Endothelial cell of umbilical vein (primary cell): ENCODE measurements at places on chromosomes 1 and 21. TPM values are rescaled to one million over a fixed set of nuclear protein-coding genes. Genes with fewer than 3 reads are reported as not detected.
A peak's percentile ranks its signal among the peaks of the same experiment; 100 is the strongest.

- no peak for DNase-seq
Observed at GRCh38 chr1:97138515-97139032, 417.0 kb downstream of the PTBP2 start.

GRCh38 chr1:6183520-6183989, 3.4 kb upstream of the CHD5 start:
- DNase-seq, result no peak

- peak; percentile 78 for DNase-seq
Observed at GRCh38 chr1:202952818-202953217, 5.3 kb downstream of the ADIPOR1 start.

DNA sequence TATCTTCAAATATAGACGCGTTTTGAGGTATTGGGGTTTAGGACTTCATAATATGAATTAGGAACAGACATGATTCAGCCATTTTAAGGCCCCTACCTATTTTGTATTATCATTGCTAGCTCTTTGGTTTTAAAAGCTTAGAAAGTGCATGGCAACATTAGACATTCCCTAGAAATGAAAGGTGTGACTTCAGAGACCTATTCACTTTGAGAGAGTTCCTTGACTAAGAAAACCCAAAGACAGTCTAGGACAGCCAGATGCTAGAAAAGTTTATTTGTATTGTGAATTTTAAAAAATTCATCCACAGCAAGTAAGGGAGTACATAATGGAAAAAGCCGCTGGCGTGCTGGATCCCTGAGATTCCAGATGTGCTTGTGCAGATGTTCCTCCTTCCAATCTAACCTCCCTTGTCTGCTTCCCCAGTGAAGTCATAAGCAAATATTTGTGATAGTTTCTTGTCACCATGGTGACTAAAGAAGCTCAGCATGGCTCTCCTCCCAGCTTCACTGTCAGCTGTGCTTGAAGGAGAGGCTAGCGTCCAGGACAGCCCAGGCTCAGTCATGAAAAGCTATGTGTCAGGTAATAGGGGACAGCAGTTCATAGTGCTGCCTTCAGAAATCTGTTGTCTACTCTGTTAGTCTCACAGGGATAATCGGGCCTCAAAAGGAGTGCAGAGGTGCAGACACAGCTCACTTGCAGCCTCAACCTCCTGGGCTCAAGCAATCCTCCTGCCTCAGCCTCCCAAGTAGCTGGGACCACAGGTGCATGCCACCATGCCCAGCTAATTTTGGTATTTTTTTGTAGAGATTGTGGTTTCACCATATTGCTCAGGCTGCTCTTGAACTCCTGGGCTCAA, 34.8 kb downstream of the KPNA6 start:
- DNase-seq, result no peak

- DNase-seq, result no peak
Observed at GRCh38 chr1:201706109-201706508, 122.8 kb upstream of the IPO9 start.

DNA sequence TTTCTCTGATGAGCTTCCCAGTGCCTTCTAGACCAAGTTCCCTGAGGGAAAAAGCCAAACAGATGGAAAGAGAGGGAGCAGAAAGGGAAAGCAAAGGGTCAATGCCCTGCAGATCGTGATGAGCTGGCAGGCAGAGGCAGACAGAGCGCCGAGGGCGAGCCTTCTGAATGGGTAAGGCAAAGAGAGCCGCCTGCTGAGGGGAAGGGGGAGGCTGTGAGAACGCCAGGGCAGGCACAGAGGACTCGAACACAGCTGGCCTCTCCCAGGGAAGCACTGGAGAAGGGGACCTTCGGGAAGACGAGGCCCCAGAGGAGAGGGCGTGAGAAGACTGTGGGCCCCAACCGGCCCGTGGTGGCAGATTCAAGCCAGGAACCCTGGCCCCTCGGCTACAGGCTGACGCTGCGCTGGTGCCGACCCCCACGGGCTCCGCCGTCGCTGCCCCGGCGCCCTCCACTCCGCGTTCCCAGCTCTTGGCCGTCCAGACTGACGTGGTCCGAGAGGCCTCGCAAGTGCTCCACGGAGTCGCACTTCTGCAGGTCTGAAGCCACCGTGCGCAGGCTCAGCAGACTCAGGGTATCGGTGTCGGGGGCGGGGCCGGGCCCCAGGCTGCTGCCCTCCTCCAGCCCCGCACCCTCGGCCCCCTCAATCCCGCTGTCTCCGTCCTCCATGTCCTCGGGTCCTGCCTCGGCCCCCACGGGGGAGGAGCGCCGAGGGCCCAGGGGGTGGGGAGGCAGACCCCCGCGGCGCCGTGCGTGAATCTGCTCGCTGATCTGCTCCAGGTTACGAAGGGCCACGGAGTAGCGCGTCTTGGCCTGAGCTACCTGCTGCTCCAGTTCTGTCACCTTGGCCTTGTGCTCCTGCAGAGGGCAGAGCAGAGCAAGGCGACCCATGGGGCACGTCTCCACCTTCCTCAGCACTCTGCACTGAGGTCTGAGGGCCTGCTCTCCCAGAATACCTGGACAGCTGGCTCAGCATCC, 13.9 kb downstream of the SH3BP5L start:
- DNase-seq, result no peak

GRCh38 chr1:29310616-29311180, 74.4 kb downstream of the PTPRU start:
- DNase-seq, result no peak

GRCh38 chr1:192762265-192762664, 46.6 kb upstream of the RGS2 start:
- DNase-seq, result no peak

DNA sequence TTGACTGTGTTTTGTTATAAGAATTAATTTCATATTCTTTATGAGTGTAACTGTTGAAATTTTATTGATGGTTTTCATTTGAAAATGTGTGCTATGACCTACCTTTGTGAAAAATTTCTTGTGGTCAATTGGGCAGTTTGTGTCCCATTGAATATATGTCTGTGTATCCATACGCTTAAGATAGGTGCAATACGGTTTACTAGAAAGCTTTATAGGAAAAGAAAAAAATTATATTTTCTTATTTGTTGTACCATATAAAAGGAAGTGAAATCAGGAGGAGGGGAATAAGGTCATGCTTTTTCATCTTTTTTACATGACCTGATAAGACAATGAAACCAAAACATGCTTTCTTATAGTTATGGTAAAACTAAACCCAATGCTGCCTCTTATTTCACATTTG, 807.7 kb downstream of the USP25 start:
- DNase-seq, result no peak

GRCh38 chr21:43278359-43278758, 109.6 kb downstream of the CRYAA start:
- no peak for DNase-seq

GRCh38 chr1:29482991-29483390, 246.7 kb downstream of the PTPRU start:
- no peak for DNase-seq

DNA sequence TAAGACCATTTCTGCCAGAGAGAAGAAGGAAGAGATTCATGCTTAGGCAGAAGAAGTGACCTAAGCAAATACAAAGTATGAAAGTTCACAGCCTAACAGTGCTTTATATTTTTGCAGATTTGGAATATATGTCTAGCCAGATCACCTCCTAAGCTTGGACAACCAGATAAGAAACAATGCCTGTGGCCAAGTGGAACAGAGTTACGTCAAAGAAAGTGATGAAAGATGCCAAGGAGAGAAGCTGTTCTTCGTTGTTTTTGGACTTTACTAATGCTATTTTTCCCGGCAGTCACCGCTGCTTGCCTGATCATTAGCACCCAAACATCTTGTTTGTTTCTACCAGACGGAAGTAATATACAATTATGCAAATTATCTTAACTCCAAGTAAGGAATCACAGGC, 489.2 kb upstream of the C1orf87 start:
- no peak for DNase-seq

- no peak for DNase-seq
Observed at GRCh38 chr1:154574716-154575115, 7.1 kb downstream of the CHRNB2 start.

GRCh38 chr1:225603538-225604354, 49.2 kb downstream of the ENAH start:
- peak; percentile 87 for DNase-seq

DNA sequence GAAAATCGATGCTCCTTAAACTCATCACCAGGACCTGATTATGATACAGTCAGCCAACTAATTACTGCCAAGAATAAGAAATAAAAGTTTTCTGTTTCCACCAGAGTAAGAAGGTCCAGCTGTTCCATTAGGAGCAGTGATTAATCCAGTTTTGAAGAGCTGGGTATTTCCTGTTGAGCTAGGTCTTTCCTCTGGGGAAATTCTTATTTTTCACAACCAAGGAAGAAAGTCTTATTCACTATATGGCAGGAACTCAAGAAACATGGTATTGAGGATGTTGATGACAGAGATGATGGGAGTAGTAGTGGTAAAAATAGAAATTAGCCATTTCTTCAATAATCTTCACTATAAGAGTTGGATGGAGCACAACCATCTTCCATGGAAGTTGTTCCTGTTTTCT, 374.6 kb upstream of the RUNX1 start:
- DNase-seq, result peak; percentile 11

DNA sequence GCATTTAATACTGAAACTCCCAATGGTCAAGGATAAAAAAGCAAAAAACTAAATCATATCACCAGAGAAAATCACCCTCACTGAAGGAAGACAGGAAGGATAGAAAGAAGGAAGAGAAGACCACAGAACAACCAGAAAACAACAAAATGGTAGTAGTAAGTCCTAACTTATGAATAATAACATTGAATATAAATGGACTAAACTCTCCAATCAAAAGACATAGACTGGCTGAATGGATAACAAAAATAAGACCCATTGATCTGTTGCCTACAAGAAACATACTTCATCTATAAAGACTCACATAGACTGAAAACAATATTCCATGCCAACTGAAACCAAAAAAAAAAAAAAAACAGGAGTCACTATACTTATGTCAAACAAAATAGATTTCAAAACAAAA, 347.7 kb downstream of the NCAM2 start:
- DNase-seq, result no peak

DNA sequence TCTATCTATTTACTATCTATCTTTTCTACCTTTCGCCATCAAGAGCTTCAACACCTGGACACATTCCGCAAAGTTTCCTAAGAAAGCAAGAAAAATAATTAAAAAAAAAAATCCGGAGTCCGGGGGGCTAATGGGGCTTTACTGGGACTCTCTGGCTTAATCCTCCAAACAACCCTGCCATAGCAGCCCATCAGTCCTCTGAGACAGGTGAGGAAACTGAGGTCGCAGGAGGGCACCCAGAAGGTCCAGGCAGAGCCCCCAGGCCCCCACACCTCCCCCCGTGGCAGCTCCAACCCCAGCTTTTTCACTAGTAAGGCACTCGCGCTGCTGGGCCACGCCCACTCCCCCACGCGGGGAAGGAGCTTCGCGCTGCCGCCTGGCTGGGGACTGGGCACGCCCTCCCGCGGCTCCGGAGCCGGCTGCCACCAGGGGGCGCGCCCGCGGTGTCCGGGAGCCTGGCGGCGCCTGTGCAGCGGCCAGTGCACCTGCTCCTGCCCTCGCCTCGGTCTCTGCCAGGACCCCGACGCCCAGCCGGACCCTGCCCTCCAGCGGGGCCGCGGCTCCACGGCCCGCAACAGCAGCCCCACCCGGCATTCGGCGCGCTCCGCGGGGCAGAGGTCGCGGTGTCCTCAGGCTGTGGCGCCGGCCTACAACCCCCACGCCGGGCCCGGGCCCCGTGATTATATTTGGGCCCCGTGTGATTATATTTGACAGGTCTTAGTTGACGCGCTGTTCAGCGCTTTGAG, 54.1 kb upstream of the SAMD11 start:
- DNase-seq, result peak; percentile 39

- no peak for DNase-seq
Observed at GRCh38 chr1:46030074-46030870, 102.2 kb downstream of the PIK3R3 start.

DNA sequence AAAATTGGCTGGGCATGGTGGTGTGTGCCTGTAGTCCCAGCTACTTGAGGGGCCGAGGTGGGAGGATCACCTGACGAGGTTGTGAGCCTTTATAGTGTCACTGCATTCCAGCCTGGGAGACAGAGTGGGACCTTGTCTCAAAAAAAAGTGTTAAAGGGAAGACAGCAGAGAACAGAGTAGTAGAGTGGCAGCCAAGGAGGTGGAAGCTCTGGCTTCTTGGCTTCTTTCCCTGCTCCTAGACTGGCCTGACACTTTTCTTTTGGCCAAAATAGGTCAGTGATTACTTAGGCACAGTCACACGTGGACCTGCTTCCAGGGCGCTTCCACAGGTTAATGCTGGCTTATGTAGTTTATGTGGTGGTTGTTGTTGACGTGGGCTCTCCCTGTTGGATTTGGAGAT, 3.2 kb downstream of the DIP2A start:
- DNase-seq, result no peak

DNA sequence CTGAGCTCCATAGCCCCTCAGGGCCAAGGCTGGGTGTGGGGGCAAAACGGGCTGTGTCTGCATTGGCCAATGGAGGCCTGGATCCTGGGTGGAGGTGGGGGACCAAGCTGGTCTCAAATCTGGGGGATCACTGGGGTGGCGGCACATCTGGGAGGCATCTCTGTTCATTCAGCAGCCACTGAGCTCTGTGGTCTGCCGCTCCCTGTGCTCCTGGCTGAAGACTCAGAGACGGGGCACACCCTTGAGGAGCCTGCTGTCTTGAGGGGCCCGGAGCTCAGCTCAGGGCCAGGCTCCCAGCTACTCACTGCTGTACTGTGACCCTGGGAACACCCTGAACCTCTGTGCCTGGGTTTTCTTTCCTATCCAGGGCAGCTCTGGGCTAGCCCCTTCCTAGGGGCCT, 90.3 kb upstream of the WNT4 start:
- no peak for DNase-seq

DNA sequence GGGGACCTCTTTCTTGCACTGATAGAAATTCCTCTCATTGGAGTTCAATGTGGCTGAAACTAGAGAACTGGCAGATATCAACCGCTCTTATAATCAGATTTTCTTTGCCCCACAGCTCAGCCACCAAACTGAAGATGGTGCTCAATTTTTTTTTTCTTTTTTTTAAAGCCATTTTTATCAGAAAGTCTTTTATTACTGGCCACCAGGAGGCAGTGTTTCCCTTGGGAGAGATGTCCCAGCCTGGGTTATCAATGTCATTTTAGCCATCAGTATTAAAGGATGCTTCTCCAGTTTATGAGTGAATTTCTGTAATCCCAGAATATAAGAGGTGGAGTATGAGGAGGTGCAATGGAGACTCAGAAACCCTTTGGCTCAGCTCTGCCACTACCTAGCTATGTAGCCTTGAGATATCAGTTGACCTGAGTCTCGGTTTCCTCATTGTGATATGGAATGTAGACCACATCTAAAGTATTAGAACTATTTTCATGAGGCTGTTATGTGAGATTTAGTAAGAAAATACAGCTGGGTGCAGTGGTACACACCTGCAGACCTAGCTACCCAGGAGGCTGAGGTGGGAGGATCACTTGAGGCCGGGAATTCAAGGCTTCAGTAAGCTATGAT, 27.6 kb downstream of the CD244 start:
- DNase-seq, result peak; percentile 36

GRCh38 chr1:209721323-209721722, 16.7 kb downstream of the HSD11B1 start:
- DNase-seq, result no peak

GRCh38 chr1:90763930-90764329, 46.8 kb upstream of the BARHL2 start:
- DNase-seq, result no peak

Gene ARF1
- polyA plus RNA-seq, result 844 and 1,054 TPM in 2 replicates

Gene DIO1
- polyA plus RNA-seq, result not detected in 2 replicates

Gene IL23R
- not detected in 2 replicates for polyA plus RNA-seq

Gene LCE1C
- not detected in 2 replicates for polyA plus RNA-seq

Gene LRP8
- 32.7 and 40.9 TPM in 2 replicates for polyA plus RNA-seq

Gene HLX
- polyA plus RNA-seq, result 6.7 and 7.5 TPM in 2 replicates

Gene AQP10
- 0.08 TPM in 1 of 2 replicates, not detected in the other for polyA plus RNA-seq

Gene TNN
- not detected in 2 replicates for polyA plus RNA-seq

Gene FMO4
- 0.24 and 0.25 TPM in 2 replicates for polyA plus RNA-seq

Gene UTS2
- polyA plus RNA-seq, result not detected in 2 replicates
